Activated naive CD8-positive, alpha-beta T cell treated with anti-CD3 and anti-CD28 coated beads, Interleukin-2, amount 50 U/mL, for 16 hours (primary cell): ENCODE measurements at places on chromosomes 7 and 10.

GRCh38 chr7:156827587-156828203 is 65.3 kb downstream of the LMBR1 start:
- no peak for DNase-seq

DNA sequence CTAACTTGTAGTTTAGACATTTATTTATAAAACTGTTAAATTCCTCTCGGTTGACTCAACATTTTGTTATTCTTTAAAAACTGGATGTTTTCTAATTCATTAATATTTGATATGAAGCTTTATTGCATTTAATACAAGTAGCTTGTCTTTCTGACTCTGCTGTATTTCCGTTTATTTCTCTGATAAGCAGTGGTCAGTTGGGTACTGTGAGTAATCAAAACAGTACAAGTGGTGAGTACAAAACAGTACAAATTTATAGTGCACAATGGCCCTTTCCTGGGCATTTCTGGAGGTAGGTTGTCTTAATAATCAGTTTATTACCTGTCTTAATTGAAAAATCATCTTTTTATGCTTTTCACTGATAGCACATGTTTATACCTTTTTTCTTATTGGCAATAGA is 182.7 kb downstream of the CCSER2 start:
- no peak for DNase-seq

- no peak for DNase-seq
Observed at GRCh38 chr7:74253331-74253730, 868 bp downstream of the RFC2 start.

GRCh38 chr7:113087071-113087998 is 708 bp upstream of the GPR85 start:
- DNase-seq = no peak

GRCh38 chr7:136033413-136034031 is 56.4 kb upstream of the MTPN start:
- no peak for DNase-seq

DNA sequence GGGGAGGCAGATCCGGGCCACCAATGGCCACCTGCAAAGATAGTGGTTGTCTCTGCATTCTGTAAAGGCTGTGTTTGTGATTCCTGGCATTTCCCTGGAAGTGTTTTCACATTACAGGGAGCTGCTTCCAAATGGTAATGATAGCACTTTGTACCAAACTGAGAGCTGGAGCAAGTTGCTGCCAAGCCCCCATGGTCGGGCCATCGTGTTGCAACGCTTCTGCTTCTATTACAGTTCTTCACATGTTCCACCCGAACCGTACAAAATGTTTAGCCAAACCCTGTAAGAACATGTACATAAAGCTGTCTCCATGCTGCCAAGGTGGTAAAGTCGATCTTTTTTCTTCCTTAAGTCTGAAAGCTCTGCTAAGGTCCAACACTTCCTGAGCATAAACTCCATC is 397.7 kb upstream of the NFE2L3 start:
- DNase-seq = no peak

GRCh38 chr7:111029574-111030251 is 61.2 kb upstream of the LRRN3 start:
- DNase-seq = peak; percentile 59

GRCh38 chr10:5477948-5478693 is 21.2 kb downstream of the CALML5 start:
- no peak for DNase-seq

- no peak for DNase-seq
Observed at GRCh38 chr7:126228356-126229061, 1024.2 kb downstream of the GRM8 start.

DNA sequence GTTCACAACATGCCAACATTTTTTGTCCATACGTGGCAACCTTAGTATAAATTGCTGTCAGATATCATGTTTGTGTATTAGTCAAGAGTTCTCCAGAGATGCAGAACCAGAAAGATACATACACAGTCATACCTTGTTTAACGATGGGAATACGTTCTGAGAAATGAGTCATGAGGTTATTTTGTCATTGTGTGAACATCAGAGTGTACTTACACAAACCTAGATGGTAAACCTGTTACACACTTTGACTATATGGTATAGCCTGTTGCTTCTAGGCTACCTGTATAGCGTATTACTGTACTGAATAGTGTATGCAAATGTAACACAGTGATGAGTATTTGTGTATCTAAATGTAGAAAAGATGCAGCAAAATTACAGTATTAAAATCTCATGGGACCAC is 22.3 kb downstream of the ZNF518A start:
- no peak for DNase-seq

- DNase-seq = no peak
Observed at GRCh38 chr7:99768471-99768870, 15.5 kb downstream of the CYP3A4 start.

GRCh38 chr7:156034397-156034796 is 222.1 kb upstream of the SHH start:
- DNase-seq = no peak

DNA sequence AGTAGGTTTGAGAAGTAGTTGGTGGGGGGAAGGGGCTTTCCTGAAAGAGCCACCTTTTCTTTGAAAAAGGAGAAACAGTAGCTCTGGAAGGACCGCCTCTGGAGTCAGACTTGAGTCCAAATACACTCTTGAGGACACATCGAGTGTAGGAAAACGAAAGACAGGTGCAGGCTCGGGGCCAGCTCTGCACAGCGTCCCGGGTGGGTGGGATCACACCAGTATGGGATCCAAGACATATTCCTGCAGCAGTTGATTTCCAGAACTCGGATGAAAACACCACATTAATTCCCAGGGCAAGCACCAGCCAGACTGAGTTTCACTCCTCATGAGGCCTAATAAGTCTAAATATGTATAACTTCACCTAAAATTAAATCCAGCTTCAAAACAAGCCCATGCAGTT is 61.4 kb downstream of the ASB13 start:
- DNase-seq = no peak

DNA sequence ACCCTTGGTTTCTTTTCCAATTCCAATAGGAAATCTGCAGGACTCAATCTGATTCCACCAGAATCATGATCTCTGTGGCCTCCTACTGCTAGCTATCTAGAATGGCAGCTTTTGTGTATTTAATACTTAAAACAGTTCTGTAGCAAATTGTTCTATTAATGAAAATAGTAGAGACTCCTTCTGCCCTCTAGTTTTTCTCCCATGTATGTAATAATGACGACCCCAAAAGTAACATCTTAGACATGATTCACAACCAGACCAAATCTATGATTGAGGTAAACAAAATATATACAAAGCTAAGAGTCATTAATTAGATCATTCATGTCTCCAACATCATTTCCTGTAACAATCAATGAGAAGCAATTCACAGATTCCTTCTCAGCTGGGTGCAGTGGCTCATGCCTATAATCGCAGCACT is 259.1 kb upstream of the MKLN1 start:
- DNase-seq = no peak

GRCh38 chr10:35896001-35896400 is 253.9 kb upstream of the FZD8 start:
- DNase-seq = no peak

- no peak for DNase-seq
Observed at GRCh38 chr7:31724696-31725095, 37.7 kb downstream of the PPP1R17 start.

- DNase-seq = peak; percentile 7
Observed at GRCh38 chr10:122565766-122566206, 5.2 kb downstream of the DMBT1 start.

- DNase-seq = no peak
Observed at GRCh38 chr7:977326-978048, 2.1 kb upstream of the COX19 start.

GRCh38 chr10:132115732-132116131 is 50.0 kb downstream of the JAKMIP3 start:
- DNase-seq = no peak
